NCI-H1417 (cell line): ENCODE measurements at places on chromosomes 3 and 15.

DNA sequence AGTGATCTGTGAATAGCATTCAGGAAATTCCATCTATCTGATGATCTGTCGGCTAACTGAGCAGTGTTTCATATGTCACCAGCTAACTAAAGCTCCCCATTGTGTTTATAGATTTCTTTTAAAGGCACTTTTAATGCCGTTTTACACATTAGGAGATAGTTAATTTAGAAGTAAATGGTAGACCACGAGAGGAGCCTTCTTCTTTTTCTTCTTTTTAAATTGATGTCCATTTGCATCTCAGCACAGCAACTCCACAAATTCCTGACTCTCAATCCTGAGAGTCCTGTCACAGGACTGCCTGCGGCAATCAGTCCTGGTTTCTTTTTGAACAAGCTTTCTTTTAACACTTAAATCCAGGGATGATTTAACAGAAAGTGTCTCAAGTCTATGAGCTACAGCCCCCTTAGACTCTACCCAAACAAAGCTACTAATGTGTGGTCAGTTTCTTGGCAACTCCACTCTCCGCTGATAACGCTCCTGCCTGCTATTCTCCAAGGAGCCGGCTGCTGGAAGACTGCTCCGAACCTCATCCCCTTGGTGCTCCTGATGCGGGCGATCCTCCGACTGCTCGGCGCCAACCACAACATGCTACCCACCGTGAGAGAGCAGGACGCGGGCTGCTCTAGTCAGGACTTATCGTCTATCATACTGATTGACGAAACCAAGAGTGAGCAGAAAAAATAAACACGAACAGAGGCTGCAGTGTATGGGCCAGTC is 421.4 kb downstream of the MECOM start:
- DNase-seq = no peak

- no peak for DNase-seq
Observed at GRCh38 chr3:170976190-170976519, 50.4 kb downstream of the SLC2A2 start.

DNA sequence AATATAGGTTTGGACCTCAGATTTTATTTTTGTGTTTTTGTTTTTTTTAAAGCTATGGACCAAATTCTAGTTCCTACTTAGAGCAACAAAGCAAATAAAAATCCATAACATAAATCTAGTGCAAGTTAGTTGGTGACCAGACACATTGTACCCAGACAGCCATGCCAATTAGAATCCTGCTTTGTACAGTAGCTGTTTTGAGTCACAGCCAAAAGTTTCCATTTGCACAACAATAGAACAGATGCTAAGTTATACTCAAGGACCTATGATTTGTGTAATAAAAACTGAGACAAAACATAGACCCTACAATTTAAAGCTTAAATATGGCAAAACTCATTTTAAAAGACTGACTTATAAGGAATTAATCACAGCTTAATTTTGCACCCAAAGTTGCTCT is 513.1 kb upstream of the CBLB start:
- DNase-seq = no peak

DNA sequence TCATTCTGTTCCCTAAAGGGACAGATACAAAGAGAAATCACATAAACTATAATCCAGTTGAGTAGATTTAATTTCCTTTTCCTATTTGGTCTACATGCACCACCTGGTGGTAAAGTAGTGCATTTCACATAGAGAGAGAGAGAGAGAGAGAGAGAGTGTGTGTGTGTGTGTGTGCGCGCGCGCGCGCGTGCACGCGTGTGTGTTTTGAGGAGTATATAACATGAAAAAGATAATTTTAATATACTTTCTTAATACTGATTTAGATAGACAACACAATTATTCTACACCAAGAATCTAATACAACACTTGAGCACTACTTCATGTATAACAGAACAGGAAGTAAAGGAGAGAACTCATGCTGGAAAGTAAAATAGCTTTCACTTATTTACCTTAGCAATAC is 1.1 kb upstream of the FGF7 start:
- peak; percentile 28 for DNase-seq

- DNase-seq = no peak
Observed at GRCh38 chr15:66773129-66773873, 71.3 kb downstream of the SMAD6 start.

DNA sequence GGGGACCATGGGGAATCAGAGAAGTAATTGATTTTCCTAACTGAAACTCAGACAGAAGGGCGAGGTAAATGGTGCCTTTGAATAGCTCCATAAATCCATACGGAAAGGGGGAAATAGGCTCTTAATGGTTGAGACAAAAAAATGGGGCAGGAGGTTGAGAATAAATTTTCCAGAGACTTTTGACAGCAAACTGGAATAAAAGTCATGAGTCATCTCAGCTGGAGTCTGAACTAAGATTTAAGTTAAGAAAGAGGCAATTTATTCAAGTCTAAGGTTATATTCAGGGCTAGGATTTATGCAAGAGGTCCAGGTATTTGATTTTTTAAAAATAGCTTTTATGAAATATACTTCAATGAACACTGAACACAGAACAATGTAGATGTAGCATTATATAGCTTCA is 238.7 kb upstream of the RORA start:
- no peak for DNase-seq

GRCh38 chr3:186254676-186255650 is 107.1 kb downstream of the DGKG start:
- DNase-seq = peak; percentile 12

DNA sequence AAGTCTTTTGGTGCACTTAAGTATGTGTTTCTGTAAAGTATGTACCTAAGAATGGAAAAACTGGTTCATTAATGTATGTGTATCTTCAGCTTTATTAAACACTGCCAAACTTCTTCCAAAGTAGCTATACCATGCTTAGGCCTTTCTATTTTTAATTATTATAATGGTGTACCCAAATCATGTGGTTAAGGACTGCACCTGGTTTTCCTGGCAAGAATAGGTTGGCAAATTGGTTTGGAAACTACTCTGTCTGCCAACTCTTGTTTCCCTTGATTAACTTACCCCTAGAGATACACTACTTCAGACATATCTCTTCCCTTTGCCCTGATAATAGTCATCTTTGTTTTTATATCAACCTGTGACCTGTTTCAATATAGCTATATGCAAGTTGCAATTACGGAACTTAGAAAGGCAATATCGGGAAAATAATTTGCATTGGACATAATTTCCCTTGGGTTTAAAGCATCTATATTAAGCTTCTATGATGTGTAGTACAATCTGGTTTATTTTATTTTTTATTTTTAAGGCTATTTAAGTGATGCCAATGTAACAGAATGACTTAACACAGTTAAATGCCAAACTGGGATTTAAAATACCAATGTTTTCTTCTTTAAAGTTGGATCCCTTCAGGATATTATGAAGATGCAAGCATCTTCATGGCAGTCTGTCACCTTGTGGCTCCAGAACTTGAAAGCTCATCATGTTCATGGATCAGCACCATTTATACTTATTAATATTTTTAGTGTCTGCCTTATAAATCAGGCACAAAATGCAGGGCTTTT is 40.6 kb upstream of the TMEM108 start:
- DNase-seq = no peak

- no peak for DNase-seq
Observed at GRCh38 chr3:108555966-108556581, 33.2 kb downstream of the CIP2A start.

GRCh38 chr15:24823473-24823872 is 131.3 kb upstream of the SNRPN start:
- no peak for DNase-seq

DNA sequence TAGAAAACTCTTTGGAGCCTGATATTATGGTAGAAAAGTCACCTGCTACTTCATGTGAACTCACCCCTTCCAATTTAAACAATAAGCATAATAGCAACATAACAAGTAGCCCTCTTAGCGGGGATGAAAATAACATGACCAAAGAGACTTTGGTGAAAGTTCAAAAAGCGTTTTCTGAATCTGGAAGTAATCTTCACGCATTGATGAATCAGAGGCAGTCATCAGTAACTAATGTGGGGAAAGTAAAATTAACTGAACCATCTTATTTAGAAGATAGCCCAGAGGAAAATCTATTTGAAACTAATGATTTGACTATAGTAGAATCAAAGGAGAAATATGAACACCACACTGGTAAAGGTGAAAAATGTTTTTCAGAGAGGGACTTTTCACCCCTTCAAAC is 5.1 kb upstream of the SCG5 start:
- DNase-seq = no peak
